ENCODE measurements at places on chromosomes 1 and 21.

DNA sequence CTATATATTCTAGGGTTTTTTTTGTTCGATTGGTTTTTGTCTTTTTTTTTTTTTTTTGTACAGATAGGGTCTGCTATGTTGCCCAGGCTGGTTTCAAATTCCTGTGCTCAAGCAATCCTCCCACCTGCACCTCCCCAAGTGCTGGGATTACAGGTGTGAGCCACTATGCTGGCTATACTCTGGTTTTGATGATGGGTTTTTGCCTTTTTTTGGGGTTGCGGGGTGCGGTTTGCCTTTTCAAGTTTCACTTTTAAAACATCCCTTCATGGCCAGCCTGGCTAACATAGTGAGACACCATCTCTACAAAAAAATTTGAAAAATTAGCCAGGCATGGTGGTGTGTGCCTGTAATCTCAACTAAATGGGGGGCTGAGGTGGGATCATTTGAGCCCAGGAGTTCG is 10.0 kb downstream of the KDM5B start:
- no peak for DNase-seq

GRCh38 chr1:224543453-224543852 is 72.7 kb upstream of the CNIH3 start:
- DNase-seq: no peak

GRCh38 chr1:182145441-182145840 is 83.9 kb upstream of the ZNF648 start:
- no peak for DNase-seq

- no peak for DNase-seq
Observed at GRCh38 chr1:107286125-107286524, 145.3 kb downstream of the NTNG1 start.

- no peak for DNase-seq
Observed at GRCh38 chr1:154819628-154820590, 50.2 kb downstream of the KCNN3 start.

- no peak for DNase-seq
Observed at GRCh38 chr1:161952607-161953172, 71.0 kb downstream of the OLFML2B start.

GRCh38 chr1:77796695-77797405 is 17.4 kb downstream of the MIGA1 start:
- DNase-seq: no peak

DNA sequence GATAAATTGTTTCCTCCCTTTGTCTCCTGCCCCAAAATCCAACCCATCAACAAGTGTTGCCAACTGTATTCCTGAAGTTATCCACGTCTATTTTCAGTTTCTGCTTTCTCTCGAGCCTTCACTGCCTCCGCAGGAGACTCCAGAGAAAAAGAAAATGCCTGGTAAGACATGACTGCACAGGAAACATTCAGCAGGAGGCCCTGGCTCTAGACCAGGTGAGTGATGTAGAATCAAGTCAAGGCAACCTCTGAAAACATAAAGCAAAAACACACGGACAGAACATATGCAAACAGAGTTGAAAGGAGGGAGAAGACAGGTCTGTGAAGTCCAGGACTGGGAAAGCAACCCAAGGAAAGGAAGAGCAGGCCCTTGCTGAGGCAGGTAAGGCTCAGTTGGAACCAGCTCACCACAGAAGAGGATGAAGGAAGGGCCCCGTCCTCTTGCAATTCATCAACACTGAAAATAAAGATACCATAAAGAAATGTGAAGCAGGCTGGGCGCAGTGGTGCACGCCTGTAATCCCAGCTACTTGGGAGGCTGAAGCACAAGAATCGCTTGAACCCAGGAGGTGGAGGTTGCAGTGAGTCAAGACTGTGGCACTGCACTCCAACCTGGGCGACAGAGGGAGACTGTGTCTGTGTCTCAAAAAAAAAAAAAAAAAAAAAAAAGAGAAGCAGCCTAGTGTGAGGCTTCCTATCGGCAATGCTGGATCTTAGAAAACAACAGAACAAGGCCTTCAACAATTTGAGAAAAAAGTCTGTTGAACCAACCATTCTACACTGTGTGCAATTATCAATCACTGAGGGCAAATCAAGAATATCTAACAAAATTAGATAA is 8.8 kb downstream of the NOL9 start:
- no peak for DNase-seq

DNA sequence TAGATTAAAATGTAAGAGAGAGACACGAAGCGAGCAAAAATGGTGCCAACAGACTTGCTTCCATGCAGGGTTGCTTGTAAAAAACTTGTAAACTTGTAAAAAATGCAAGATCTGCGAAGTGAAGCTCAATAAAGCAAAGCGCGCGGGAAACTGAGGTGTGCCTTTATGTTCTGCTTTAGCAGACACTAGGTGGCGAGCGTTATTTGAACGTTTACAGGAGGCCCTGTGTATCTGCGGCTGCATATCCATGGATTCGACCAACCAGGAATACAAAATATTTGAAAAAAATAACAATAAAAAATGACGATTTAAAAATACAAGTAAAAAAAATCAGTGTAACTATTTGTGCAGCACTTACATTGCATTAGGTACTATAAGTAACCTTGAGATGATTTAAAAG is 1.5 kb downstream of the UBE2G2 start:
- no peak for DNase-seq

GRCh38 chr1:11229203-11229602 is 33.1 kb downstream of the MTOR start:
- DNase-seq: no peak

DNA sequence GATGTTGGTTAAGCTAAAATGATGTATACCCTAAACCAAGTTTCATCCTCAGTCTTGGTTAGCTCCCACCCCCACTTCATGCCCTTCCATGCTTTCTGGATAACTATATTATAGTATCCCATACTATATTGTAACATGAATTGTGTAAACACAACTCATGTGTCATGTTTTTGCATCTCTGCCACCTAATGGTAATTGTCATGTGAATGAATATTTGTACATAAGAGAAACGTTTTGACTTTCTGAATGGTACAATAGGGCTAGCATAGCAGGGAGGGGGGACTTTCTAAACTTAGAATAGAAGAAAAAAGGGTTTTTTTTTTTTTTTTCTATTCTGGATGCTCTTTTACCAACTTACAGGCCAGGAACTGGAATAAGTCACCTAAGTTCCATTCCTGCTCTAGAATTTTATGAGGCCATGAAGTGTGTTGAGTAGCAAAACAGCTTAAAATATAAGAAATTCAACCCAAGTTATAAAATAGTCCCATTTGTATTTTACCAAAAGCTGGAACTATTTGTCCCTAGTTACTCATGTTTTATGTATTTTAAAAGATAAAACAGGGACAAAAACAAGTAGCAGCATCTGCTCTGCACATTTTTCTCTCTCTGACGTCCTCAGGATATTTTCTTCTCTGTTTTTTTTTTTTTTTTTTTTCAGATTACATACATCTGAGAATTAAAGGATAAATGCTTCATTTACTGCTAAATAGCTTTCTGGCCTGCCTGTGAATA is 77.4 kb downstream of the HLX start:
- DNase-seq: no peak

DNA sequence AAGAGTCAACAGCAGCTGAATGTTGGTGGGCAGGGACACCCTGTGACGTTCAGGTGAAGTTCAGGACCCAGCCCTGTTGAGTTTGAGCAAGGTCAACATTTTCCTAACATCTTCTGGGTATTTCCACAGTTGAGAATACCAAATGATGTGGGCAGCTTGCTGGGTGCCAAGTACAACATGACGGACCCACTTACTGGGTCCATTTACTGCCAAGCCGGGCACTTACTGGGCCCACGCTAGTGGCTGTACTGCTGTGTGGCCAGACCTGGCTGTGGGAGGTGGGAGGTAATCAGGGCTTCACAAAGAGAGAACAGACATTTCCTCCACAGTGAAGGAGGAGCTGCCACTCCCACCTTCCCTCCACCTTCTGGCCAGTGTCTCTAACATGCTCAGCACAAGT is 99.2 kb downstream of the PSMG1 start:
- DNase-seq: no peak

DNA sequence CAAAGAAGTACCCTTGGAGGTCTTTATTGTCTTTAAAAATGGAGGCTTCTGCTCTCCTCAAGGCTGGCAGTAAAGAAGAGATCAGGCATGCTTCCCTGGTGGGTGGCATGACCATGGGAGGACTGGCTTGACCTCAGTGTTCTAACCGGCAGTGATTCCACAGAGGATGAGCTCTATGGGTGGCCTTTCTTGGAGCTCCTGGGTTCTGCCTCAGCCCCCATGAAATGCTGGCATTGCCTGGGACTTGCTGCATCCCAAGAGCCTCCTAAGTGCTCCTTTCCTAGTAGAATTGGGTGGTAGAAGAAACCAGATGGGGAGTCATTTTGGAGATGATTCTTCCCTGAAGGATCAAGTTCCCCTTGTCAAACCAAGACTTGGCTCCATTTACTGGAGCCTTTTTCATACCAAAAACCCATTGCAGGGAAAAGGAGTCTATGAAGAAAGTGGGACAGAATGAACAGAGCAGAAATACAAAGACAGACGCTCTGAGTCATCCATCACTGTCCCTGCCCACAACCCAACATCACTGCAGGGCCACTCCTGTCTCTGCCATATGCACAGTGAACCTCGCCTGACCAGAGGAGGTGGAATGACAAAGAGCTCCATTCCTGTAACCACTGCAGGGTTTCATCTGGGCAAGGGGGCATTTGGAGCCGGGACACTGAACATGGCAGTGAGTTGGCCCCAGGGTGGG is 42.4 kb downstream of the RIMS3 start:
- peak; percentile 30 for DNase-seq

- DNase-seq: no peak
Observed at GRCh38 chr1:237013608-237014007, 9.4 kb upstream of the MT1HL1 start.

Data from ecto neural progenitor cell (in vitro differentiated cells).